ENCODE measurements at places on chromosomes 6 and 20.

DNA sequence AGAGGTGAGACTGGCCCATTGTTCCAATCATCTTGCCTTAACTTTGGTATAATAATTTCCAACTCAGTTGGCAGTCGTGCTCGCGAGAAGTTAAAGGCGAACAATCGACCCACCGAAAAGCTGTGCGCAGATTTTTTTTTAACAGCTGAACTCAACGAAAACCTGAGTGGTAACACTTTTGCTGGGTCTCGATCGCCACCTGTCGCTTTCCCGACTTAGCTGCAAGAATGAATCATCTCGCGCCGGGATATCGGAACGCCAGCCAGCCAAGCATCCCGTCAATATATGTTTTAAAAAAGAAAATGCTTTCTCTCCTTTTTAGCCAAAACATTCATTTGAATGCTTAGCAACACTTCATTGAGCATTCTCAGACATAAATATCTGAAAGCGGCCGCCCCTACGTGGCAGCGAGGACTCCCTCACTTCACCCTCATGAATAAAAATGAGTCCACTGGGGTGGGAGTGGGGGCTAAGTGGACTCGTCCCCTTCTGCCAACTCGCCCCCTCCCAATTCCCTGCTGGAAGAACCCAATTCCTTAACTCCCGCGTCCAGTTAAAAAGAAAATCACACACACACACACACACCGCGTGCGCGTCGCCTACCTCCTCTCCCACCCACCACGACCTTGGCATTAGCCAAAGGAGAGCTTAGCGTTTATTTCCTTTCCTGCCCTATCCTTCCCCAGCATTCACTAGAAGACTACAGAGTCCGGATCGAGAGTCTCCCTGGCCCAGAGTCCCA lies 1.5 kb downstream of the COL12A1 start:
- peak; percentile 91 for DNase-seq

DNA sequence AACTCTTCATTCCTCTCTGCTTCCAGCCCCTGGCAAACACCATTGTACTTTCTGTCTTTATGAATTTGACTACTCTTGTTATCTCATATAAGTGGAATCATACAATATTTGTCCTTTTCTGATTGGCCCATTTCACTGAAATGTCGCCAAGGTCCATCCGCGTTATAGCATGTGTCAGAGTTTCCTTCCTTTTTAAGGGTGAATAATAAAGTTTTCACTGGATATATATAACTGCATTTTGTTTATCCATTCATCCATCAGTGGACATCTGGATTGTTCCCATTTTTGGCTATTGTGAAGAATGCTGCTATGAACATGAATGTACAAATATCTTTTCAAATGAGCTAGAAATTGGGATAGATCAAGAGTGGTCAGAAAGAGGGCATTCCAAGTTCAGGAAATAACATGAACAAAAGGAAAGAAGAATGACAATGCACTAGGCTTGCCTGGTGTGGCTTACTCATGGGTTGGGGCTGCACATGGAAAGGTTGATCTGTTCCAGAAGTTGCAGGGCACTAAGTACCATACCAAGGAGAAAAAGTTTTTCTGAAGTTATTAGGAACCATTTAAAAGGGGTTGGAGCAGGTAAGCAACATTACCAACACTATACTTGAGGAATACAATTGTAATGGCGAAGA lies 10.0 kb upstream of the L3MBTL3 start:
- no peak for DNase-seq

DNA sequence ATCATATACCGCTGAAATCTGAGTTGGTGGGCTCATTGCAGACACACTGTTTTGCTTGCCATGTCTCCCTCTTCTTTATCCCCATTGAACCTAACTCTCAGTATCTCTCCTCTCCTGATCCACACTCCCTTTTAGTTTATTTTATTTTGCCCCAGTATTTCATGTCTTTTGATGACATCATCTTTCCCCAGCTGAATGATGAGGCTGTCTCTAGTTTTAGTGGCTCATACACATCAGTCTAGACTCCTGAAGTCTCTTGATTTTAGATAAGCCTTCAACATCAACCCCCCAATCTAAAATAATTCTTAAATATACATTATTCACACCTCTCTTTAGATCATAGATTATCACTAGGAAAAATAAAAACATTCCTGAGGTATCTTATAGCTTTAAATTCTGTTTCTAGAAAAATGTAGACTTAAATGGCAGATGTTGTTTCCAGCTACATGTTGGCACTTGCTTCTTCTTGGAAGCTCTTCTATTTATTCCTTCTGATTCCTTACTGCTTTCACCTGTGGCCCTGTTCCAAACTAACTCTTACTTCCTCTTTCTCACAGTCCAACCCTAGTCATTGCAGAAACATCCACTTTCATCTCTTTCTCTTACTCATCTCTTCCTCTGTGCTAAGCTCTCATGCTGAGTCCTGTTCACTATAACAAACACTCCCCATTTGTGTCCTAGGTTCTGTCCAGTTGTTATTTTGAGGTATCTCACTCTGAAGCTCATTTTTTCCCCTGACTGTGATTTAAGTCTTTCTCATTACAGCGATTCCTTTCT lies 191.9 kb upstream of the SLC35B3 start:
- peak; percentile 28 for DNase-seq

GRCh38 chr6:105364243-105364642 lies 38.6 kb downstream of the PREP start:
- no peak for DNase-seq

- DNase-seq, result peak; percentile 54
Observed at GRCh38 chr6:113458368-113459010, 398.7 kb upstream of the MARCKS start.
